ENCODE measurements at places on chromosomes 1 and 21.

- DNase-seq, result no peak
These were observed 85.1 kb downstream of the KCNN3 start for GRCh38 chr1:154784924-154785531.

DNA sequence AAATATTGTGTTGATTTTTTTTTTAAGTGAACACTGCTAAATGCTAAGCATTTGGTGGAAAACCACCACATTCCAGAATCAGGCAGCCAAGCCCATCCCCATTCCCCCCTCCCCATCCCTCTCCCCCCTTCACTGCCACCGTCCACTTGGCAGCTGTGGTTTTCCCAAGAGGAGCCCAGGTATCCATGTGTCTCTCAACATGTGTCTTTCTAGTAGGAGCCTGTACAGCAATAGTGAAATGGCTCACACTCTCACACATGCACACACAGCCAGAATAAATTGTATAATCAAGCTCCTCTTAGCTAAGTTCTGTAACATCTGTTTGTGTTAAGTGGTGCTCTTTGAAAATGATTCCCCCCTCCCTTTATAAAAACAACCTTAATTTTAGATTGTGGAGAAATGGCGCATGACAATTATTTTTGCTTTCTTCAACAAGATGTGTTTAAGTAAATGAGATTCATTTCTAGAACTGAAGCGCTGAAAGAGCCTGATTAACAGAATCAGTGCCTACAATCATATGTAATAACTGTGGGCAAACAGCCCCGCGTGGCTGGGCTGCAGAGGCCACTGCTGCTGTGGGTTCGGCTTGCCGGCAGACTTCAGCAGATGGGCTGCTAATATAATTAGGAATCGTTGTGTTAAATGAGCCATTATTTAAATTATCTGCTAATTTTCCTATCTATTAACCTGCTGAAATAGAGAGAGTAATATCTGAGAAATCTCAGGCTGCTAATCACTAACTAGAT lies 43.3 kb downstream of the BACE2 start:
- DNase-seq, result no peak

DNA sequence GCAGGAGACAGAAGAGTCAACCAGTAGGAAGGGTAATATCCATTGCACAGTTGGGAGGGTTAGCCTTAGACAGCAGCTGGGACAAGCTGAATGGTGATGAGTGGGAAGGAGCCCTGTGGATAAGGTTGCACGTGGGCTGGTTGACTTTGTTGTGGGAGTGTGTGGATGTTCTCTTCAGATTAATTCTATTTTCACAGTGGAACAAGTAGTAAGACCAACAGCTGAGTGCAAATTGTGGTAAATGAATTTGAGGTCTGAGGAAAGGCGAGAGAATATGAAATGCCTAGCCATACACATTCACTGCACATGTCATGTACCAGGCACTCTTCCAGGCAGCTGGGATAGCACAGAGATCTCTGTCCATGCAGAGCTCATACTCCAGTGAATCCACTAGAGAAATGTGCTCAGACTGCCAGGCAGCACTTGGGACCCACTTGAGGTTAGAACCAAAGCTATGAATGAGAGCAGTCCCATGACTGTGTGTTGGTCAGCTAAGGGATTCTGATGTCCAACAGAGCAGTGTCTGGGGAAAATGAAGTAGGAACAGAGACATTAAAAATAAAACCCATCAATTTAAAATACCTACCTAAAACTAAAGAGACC lies 25.2 kb upstream of the VTCN1 start:
- no peak for DNase-seq

- no peak for DNase-seq
These were observed 33.4 kb upstream of the ATP5PO start for GRCh38 chr21:33948951-33949444.

DNA sequence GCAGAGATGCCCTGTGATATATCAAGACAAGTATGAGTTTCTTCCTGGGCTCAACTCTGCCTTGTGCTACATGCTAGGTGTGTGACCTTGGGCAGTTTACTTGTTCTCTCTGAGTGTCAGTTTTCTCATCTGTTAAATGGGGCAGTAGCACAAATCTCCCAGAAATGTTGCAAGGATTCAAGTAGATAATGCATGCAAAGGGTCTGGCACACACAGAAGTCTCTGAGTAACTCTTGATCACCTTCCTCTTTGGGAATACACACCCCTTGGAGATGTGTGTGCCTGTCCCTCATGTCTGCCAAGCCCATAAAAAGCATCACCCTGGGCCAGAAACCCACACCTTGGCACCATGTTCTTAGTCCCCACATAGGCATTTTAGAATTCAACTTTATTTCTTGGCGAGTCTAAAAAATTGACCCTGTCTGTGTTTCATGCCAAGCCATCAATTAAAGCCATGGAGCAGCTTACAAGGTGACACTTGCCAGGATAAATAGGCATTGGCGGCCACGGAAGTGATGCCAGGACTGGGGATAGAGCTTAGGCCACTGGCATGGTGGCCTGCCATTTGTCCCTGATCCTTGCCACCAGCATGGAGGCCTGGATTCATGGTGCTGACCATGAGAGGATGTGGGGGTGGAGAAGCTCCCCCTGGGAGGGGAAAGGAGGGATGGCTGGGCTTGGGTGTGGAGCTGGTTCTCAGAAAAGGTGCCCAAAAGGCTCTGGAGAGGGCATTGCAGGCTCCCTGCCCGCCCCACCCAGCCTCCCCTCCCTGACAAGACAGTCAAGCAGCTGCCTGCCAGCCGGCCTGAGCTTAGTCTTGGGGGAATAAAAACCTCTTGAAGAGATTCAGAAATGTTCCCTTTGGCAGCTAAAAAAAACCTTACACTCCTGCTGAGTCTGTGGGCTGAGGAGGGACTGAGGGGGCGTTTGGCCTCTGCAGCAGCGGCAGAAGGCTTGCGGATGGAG lies 118.0 kb upstream of the IPO9 start:
- DNase-seq, result no peak

- DNase-seq, result peak; percentile 67
These were observed 25.3 kb upstream of the OVAAL start for GRCh38 chr1:180533266-180533987.

- DNase-seq, result no peak
These were observed 6.4 kb upstream of the SPRR5 start for GRCh38 chr1:152940614-152941013.

DNA sequence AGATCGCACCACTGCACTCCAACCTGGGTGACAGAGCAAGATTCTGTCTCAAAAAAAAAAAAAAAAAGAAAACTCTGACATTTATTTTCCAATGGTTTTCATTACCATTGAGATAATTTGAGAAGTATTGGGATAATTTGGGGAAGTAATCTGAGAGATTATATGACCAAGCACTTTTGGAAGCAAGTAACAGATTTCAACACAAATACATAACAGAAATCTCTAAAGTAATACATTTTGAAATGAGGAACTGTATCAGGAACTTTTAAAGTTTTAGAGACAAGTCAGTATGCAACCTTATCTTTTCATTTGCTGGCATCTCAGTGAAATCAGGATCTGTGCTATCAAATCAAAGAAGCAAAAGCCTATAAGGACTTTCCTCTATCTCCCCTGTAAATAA lies 25.4 kb upstream of the SLC16A1 start:
- no peak for DNase-seq

DNA sequence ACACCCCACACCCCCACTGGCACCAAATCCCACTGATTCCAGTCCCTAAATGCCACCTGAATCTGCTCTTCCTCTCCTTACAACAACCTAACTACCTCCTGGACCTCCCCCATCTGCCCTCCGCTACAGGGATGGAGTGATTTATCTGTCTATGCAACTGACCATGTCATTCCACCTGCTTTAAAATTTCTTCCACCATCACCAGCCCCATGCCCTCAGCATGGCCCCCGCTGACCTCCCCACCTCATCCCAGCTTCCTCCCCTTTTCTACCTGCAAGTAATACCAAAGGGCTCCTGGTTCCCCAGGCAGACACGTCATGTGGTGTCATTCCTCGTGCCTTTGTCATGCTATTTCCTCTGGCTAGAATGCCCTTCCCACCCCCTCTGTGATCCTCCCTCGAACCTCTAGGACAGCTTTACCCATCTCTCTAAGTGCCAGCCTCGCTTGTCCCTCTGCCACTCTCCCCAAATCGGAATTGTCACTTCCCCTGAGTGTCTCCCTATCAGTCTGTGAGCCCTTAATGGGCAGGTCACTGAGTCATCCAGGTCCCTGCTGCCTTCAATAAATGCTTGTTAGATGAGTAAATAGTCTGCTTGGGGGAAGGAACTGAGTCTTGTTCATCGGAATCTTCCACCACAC lies 3.7 kb downstream of the GJB4 start:
- DNase-seq, result no peak

GRCh38 chr1:195697130-195697529 lies 911.1 kb downstream of the KCNT2 start:
- DNase-seq, result no peak

GRCh38 chr1:1957533-1957961 lies 38.5 kb upstream of the TMEM52 start:
- no peak for DNase-seq

DNA sequence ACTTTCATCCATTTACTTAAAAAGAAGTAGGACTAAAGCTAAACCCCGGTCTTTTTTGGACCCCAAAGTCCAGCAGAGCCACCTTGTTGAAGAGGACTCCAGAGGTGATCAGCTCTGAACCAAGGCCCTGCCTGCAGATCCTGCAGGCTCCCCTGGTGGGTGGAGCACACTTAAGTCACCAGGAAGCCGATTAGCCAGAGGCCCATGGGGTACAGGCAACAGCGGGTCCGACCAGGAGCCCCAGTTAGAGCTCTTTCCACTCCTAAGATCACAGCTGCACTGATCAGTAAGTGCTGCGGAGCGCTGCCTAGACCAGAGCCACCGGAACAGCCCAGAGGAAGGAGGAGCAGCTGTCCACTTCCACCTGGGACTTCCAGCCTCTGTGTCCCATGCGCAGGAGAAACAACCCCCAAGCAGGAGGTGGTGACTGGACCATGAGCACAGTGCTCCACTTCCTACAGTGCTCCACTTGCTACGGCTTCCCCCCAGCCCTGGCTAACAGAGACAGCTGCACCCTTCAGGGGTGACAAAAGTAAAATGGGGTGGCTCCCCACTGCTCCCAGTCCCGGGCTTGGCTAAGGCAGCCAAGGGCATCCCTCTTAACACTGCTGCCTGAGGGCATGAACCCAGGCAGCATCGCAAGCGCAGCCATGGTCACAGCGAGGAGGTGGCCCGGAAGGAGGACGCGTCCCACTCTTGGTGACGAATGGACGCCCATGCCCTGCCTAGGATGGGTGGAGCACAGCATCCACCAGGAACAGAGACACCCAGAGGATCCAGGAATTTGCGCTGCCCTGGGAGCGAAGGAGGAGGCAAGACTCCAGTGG lies 58.0 kb downstream of the NPHP4 start:
- DNase-seq, result no peak

GRCh38 chr1:54335011-54335754 lies 71.0 kb downstream of the SSBP3 start:
- no peak for DNase-seq

DNA sequence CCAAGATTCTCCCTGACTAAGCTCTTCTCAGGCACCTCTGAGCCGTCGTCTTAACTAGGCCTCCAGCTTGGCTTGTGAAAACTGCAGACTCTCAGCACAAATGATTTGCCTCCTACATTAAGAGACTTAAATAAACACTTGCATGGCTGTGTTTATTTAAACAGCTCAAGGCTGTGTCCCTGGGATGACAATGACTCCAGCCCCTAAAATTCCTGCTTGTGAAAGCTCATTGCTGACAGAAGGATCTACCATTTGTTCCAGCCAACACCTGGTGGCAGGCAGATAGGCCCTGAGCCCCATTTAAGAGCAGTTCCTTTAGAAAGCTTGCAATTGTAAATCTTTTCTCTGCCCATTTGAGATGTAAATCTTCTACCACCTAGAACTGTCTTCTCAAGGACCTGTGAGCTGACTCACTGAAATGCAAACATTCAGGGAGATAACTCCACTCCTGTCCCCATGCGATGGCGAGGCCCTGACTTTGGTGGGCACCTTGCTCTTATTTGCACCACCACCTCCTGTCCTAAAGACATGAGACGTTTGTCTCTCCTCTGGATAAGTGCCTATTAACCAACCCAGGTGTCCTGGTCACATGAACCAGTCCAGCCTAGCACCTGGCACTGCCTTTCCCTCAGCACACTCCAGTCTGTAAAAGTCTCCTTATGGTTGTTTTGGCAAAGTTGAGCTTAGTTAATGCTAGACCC lies 15.1 kb upstream of the PCP4 start:
- DNase-seq, result no peak

- DNase-seq, result no peak
These were observed 79.0 kb downstream of the GTF2B start for GRCh38 chr1:88812366-88812765.

DNA sequence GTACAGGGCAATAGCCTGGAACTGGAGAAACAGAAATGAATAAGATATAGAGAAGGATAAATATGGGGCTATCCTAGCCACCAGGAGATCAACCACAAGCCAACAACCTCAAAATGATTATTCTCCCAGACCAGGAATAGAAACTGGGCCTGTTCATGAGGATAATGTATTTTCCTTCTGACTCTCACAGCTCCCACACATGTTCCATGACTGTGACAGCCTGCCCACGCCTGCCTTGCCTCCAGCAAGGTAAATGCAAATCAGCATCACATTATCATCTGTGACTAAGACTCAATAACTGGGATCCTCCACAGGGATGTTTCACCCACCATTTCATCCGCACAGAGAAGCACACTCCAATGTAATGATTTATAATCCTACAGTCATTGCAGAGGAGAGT lies 3.3 kb downstream of the ENSA start:
- DNase-seq, result peak; percentile 57

- no peak for DNase-seq
These were observed 831 bp downstream of the TIPRL start for GRCh38 chr1:168179438-168180147.

DNA sequence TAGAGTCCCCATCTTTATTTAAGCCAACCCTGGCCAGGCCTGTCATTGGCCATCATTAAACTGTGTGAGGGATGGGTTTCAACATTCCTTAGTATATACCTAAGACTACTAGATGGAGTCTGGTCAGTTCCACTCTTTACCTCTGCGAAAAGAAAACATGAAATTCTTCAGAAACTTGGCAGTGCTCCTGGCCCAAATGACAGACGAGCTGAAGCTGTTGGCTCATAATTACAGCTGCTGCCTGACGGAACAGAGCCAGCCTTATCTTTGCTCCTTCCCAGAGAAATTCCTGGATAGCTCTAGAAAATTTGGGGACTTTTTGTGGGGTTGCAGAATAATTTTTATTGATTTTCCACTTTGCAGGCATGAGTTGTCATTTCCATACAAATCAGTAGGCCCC lies 30.4 kb downstream of the NPHS2 start:
- DNase-seq, result no peak
